ENCODE measurements at places on chromosomes 16 and 17.

DNA sequence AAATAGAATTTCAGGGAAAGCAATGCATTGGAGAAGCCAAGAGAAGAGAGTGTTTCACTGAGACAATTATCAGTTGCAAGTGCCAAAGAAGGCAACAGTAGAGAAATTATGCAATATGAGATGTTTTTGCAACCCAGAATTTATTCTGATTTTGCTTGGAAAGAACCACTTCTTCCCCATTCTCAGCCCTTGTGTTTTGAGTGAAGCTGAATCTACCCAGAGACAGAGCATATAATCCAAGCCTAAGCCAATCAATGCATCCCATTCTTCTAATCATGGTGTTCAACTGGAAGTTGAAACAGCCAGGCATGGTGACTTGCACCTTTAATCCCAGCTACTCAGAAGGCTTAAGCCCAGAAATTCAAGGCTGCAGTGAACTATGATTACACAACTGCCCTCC is 6.9 kb upstream of the SCNN1G start:
- no peak for DNase-seq

GRCh38 chr16:67312719-67313118 is 13.8 kb downstream of the KCTD19 start:
- no peak for DNase-seq

DNA sequence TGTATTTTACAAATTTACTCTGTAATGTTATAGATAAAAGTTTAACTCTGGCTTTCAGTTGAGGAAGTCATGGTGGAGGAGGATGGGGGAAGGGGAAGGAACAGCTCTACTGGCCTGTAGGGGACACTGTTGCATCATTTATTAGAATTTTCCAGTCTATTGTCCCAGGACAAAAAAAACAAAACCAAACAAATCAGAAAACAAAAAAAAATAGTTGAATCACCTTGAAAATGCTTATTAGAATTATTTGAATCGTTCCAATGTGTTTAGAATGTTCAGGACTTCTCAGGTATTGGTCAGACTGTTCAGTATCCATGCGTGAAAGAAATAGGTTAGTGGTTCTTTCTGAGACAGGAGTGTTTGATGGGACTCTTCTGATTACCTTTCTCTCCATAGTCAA is 242.0 kb downstream of the FTO start:
- DNase-seq: no peak

GRCh38 chr16:75754141-75754540 is 27.9 kb upstream of the CPHXL start:
- DNase-seq: no peak

- no peak for DNase-seq
Measured at GRCh38 chr17:19724501-19725420, 8.4 kb upstream of the SLC47A2 start.

- no peak for DNase-seq
Measured at GRCh38 chr16:3509470-3509928, 8.7 kb downstream of the CLUAP1 start.

DNA sequence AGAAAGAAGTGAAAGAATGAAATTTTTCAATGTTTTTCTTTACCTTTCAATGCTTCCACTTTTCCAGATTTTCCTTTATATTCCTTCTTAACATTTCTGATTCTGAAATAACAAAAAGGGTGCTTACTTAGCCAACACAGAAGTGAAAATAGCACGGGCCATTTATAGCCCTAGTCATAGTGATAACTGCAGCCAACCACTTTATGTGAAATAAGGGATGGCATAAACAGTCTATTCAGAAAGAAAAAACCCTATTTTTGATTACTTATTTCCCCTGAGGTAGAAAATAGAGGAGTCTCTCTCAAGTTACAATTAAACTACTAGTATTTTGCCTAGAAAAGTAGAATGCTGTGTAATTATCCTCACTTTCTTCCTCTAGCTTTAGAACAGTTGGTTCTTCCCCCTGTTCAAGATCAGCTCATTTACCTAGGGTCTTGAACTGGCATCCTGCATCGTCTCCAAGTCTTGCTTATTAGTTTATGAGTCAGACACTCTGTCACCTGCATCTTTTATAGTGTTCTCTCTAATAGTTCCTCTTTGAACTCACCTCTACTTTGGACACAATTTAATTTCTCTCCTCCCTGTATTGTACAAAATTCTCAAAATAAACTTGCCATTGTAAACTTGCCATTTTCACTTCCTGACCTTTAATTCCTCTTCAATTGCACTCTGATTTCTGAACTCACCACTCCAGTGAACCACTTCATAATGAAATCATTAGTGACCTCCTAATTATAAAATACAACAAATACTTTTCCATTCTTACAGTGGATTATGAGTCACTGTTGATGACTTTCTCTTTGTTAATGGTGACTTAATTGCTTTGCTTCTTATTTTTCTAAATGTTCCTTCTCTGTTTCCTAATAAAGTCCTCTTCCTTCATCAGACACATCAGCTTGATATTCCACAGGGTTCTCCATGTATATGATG is 23.6 kb downstream of the ABCA6 start:
- no peak for DNase-seq

- no peak for DNase-seq
Measured at GRCh38 chr16:71373073-71373472, 14.6 kb downstream of the CALB2 start.

DNA sequence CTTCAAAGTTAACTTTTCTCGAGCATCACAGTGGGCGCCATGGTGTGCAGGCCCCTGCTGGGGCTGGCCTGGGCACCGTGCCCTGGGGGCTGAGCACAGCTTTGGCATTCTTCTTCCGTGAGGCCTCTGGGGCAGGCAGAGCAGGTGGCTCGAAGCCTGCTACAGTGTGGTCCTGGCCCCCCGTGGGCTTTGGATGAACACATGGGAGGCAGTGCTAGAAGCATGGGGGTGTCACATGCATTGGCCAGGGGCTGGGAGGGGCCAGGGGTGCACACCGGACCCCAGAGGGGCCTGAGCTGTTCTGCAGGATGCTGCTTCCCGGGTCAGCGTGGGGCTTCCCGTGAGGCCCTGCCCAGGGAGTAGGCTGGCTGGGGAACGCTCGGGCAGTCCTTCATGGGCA is 12.1 kb upstream of the C16orf74 start:
- DNase-seq: no peak

DNA sequence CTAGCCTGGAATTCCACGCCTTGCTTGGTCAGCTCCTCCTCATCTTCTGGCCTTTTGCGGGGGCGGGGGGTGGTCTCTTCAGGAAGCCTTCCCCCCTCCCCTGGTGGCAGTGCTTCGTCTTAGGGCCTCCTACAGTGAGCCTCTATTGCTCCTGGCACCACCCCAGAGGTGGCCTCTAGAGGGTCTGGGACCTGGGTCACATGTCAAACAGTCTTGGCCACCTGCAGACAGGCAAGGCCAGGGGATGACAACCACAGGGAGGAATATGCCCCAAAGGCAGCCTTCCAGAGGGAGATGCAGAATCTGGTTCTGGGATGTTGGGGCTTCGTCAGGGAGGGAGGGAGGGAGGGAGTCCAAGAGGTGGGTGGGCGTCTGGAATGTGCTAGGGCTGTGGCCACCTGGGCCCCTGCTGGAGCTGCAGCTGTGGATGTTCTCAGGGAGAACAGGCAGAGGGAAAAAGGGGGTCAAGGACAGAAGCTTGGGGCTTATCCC is 50.6 kb downstream of the SMPD3 start:
- DNase-seq: no peak

DNA sequence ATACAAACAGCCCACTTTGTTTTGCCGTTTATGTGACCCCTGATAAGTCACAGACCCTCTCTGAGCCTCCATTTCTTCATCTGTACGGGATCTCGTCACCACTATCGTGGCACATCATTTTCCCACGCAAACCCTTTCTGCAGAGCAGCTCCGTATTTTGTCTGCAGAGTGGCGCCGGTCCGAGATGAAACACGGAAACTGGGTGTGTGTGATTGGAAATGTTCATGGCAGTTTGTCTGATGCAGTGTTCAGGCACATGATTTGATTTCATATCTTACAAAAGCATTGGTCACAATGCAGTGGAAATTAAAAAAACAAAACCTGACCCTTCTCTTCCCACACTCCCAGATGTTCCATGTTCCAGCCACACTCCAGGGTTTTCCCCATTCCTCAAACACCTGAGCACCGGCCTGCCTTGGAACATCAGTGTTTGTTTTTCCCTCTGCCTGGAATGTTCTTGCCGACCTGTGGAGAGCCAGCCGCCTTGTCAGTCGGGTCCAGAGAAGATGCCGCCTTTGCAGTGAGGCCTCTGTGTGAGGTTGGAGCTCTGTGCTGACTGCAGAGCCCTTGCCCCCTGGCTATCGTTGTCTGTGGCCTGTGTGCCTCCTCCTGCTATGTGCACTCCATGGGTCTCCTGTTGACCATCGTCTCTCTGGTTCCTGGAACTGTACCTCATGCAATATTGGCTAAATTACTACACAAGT is 39.2 kb downstream of the NT5M start:
- DNase-seq: no peak

DNA sequence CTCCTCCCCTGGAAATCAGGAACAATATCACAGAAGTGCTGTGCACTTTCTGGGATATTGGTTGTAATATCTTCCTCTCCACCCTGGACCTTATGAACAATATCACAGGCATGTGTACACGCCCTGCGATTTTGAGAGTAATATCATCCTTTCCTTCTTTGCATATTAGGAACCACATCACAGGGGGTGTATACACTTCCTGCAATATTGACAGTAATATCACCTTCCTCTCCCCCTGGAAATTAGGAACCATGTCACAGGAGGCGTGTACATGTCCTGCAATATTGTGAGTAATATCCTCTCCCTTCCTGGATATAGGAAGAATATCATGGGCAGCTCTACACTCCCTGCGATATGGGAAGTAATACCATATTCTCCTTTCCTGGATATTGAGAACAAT is 14.2 kb upstream of the TEKT5 start:
- no peak for DNase-seq

DNA sequence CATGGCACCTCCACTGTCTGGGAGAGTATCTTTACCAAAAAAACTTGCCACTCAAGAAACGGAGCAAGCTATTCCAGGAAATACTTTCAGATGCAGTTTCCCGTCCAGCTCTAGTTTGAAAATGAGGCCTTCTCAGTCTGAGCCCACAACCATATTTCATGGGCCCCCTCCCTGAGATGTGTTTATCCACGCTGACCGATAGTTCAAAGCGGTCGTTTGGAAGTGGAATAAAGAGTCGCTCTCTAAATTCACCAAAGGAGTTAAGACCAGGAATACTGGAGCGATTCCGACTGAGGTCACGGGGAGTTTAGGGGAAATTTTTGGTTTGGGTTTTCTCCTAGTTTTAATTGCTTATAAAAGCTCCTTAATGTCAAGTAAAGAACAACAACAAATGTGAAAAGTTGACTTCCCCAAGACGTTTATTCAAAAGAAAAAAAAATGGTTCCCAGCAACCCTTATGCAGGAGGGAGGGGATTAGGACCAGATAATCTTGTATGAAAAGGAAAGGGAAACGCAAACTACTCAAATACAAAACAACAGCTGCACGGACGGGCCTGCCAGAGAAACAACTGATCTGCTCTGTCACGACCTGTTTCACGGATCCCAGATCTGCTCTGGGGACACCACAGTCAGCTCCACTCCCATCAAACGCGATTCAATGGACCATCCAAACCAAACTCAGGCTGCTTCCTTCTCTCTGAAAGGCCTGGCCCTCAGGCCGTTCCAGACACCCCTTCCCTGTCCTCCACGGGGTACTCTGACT is 77.1 kb downstream of the MRM3 start:
- DNase-seq: peak; percentile 81

DNA sequence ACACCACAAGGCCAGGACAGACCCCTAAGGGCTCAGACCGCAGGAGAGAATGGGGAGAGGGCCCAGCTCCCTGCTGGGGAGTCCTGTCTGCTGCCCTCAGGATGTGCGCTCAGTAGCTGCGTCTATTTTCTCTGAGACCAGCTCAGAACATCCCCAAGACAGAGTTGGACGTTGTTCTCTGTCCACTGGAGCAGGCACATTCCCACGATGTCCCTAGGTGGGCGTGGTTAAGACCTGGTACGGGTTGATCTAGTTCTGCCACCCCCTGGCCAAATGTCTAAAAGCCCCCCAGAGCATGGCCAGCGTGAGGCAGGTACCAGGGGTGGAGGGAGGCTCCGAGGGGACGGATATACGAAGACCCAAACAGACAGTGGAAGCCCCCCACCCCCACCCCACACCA is 842 bp upstream of the CALB2 start:
- no peak for DNase-seq

- no peak for DNase-seq
Measured at GRCh38 chr16:49478107-49478506, 104.5 kb downstream of the C16orf78 start.

GRCh38 chr16:53291757-53292392 is 142.4 kb upstream of the RBL2 start:
- DNase-seq: no peak

- DNase-seq: no peak
Measured at GRCh38 chr17:60075981-60076380, 2.7 kb downstream of the HEATR6 start.

DNA sequence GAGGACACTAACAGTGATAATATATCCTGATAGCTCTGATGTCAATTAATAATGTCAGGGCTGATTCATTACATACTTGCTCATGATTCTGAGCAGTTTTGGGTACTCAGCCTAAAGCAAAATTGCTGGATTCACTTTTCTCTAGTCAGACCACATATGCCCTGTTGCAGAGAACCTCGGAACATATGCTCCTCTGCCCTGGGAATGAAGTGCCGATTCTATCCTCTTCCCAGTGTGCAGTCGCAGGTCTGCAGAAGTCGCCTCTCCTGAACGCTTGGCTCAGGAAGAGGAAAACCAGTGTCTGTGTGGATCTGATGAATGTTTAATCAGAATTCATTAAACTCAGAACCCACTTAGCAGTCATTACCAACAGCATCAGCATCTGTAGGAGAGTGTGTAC is 34.5 kb downstream of the ABCC12 start:
- DNase-seq: no peak

DNA sequence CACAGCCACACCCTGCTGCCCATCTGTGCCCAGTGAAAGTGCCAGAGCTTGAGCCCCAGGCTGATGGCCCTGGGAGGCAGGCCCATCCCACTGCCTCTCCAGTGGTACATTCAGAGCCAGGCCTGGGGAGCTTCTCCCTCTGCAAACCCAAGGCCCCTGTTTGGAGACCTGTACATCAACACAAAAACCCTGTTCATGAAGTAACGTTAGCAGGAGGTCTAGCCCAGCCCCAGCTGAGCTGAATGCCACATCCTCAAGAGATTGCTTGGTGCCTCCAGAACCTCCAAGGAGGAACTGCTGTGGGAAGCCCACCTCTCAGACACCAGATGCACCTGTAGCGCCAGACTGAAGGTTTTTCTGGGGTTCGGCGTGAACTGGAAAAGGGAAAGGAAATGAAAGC is 31.5 kb downstream of the C16orf78 start:
- no peak for DNase-seq
